SW480 (cell line): ENCODE measurements at places on chromosomes 13 and 19.

DNA sequence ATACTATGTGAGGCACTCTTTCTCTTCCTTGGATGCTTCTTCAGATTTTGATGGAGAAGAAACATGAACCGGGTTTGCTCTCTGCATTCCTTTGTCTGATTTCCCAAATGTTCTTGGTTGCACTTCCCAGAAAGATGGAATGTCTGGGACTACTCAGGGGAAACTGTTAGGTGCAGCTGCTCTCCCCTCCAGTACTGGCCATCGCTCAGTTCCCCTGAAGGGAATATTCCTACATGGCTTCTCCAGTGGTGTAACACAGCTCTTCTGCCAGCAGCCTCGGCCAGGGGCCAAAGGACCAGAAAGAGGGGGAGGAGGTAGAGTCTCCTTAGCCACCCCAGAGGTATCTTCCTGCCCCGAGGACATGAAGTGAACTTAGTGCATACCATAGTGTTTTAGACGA is 33.5 kb upstream of the SPRY2 start:
- no peak for DNase-seq

DNA sequence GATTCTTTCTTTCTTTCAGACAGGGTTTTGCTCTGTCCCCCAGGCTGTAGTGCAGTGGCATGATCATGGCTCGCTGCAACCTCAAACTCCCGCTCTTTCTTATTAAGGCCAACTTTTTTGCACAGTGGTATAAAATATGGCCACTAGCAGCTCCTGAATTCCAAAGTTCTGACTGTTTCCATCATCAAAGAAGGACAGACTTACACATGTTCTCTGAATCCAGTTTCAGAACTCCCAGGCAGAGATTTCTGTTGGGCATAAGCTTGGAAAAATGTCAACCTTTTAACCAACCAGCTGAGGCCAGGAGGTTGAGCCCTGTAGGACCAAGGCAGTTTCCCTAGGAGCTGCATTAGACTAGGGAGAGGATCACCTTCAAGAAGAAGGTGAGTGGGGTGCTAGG is 184.1 kb downstream of the HS6ST3 start:
- DNase-seq = no peak

GRCh38 chr13:43269037-43269481 is 245.7 kb downstream of the DNAJC15 start:
- no peak for DNase-seq

- DNase-seq = no peak
Measured at GRCh38 chr19:335486-336066, 9.0 kb downstream of the MIER2 start.

DNA sequence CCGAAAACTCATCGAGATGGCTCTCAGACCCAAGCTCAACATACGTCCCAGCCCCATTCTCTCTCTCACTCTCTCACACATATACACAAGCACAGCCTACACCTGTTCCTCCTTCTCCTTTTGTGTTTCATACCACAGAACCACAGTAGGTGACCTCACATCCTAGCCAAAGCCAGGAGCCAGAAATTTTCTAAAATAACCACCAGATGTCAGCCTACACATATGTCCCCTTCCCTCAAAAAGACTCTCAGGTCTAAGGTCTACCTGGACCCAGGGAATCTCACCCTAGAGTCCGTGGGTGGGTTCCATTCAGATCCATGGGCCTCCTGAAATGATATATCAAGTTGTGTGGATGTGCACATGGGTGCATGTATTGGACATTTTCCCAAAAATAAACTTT is 104.2 kb upstream of the IPO5 start:
- peak; percentile 65 for DNase-seq

GRCh38 chr19:45216667-45217066 is 28.5 kb downstream of the EXOC3L2 start:
- DNase-seq = no peak
